SIG-M5 (cell line): ENCODE measurements at places on chromosomes 1 and 21.

- DNase-seq = no peak
Observed at GRCh38 chr1:169081503-169082123, 24.9 kb upstream of the ATP1B1 start.

- DNase-seq = no peak
Observed at GRCh38 chr21:37159053-37159776, 86.2 kb downstream of the TTC3 start.

DNA sequence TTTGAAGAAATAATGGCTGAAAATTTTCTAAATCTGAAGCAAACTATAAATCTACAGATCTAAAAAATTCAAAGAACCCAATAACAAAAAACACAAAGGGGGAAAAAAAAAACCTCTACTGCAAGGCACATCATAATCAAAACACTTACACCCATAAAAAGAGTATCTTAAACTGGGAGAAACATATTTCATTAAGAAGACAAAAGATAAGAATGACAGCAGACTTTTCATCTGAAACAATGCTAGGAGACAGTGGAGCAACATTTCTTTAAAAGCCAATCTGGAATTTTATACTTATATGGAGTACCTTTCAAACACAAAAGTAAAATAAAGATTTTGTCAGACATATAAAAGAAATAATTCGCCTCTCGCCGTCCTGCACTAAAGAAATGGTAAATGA lies 49.1 kb downstream of the COP1 start:
- DNase-seq = no peak

GRCh38 chr1:70909262-70909822 lies 138.3 kb downstream of the PTGER3 start:
- DNase-seq = no peak

DNA sequence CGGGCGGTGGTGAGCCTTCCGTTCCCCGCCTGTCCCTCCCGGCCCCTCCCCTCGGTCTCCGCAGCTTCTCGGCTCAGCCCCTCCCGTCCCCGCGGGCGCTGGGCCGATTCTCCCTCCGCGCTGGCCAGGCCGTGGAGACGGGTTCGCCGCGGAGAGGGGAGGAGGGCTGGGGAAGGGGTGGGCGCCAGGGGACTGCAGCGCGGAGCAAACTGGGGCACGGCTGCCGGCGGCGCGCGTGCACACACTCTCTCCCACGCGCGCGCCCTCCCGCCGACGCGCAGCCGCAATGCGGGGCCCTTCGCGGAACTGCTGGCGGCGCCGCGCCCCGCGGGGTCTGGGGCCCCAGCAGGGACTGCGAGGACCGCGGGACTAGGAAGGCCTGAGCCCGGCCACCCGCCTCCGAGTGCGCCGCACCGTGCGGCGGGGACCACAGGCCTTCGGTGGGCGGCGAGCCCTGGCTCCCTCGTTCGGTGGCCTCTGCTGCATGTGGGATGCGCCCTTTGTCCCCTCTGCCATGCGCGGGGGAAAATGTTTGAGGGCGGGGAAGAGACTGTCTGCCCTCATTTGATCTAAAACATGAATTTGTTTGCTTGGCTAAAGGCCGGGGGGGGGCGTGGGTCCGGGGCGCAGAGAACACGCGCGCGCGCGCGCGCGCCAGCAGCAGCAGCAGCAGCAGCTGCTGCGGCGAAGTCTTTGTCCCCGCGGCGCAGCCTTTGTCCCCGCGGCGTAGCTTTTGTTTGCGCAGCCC lies 90.7 kb upstream of the VAMP3 start:
- no peak for DNase-seq

DNA sequence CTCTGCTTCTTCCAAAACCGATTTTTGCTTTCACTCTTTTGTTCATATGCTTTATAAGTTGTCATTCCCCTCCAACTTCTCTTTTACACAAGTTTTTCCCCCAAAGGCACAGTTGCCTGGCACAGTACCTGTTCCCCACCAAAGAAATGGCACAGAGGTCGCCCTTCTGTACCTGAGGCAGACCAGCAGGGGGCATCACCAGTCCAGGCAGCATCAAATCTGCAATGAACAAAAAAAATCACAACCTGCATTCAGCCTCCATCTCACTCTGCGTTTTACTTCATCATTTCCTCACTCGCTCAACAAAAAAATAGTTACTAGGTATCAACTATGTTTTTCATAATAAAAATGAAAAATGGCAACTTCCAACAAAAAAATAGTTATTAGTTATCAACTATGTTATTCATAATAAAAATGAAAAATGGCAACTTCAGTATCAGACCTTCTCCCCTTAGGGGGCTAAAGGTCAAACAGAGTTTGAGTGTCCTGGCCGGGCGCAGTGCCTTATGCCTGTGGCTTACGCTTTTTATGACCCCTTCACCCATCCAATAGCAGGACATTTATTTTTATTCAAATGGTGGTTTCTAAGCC lies 4.1 kb downstream of the EIF2D start:
- no peak for DNase-seq

DNA sequence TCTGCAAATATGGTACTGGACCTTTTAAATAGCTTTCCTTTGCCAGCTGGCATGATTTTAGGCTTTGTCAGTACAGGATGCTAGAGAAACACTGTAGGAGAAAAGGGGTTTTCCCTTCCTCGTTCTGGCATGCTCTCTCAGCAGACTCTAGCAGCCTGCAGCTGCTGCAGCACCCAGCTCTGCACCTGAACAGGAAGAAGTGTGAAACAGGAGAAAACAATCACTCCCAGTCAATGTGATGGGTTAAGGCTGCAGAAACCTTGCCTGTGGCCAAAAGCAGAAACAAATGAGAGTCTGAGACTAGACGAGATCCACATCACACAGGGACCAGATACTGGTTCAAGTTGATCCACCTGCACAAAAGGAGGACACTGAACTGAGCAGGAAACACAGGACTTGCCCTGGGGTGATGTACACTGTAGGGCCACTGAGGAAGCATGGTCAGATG lies 21.2 kb downstream of the OVGP1 start:
- no peak for DNase-seq

- no peak for DNase-seq
Observed at GRCh38 chr1:203448521-203449061, 27.0 kb upstream of the PRELP start.
